Bone marrow (tissue), 2 donors: ENCODE measurements at places on chromosomes 11 and 22.
A peak's percentile ranks its signal among the peaks of the same experiment; 100 is the strongest.

- no peak for DNase-seq
Measured at GRCh38 chr22:28981818-28982499, 79.7 kb downstream of the C22orf31 start.

DNA sequence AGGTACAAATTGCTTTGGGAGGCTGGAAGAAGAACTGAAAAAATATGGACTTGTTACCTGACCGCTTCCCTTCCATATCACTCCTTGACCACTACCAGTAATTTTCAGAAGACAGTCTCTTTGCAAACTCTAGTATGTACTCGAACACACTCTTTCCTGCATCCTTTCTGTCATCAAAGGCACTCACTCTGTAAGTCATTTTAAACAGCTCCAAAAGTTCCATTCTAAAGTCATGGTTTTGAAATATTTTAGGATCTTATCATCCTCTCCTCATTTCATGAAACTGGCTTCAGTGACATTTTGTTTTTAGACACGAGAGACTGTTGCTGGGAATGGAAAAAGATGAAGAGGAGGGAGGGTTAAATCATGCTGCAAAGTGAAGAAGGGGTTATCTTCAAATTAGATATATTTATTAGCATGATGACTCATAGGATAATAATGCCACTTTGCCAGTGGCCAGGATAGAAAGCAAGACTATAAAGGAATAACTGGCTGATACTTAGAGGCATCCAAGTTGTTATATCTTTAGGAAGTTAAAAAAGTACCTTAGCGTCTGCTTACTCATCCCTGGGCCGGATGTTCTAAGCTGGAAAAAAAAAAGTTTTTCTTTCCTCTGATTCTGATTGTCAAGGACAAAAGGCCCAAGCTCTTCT, 549.3 kb downstream of the METTL15 start:
- no peak for DNase-seq

GRCh38 chr11:47332791-47333525, 19.5 kb downstream of the MYBPC3 start:
- DNase-seq, result no peak

- DNase-seq, result peak; percentile 23
Measured at GRCh38 chr22:37431801-37432707, 4.8 kb upstream of the ELFN2 start.

DNA sequence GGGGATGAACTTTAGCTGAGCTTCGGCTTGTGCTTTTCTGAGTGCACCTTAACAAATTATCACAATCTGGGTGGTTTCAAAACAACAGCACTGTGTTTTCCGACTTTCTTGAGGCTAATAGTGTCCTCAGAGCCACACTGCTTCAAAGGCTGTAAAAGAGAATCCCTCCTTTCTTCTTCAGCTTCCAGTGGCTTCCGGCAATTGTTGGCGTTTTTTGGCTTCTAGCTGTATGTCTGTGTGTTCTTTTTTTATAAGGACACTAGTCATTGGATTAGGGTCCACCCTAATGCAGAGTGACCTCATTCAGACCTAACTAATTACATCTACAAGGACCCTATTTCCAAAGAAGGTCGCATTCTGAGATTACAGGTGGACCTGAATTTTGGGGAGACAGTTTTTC, 30.6 kb downstream of the KIAA1671 start:
- no peak for DNase-seq

DNA sequence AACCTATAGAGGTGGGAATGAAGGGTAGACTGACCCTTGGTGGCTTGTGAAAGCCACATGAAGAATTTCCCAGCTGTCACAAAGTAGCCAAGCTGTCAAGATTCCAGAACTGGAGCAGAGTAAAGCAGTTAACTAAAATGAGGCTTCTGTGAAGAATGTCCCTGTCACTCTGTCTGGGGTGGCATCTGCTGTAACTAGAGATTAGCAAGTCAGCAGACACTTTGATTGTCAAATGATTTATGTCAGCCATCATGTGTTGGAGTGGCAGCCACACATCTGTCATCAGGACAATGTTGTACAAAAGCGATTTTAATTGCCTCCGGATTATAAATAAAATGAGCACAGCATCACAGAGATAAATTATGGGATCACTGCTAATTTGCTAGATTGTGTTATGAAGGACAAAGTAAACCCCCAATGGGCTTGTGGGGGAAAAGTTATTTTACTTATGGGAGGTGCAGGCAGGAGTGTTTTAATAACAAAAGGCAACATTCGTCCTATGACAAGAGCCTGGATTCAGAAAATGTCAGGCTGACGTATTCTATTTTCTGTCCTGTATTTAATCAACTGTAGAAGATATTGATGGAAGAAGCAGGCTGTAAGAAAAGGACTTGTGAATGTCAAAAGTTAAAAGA, 270.9 kb downstream of the FAM181B start:
- DNase-seq, result no peak

- DNase-seq, result no peak
Measured at GRCh38 chr22:22884888-22885840, 2.5 kb upstream of the IGLL5 start.

- DNase-seq, result no peak
Measured at GRCh38 chr22:19114984-19115552, 7.1 kb downstream of the DGCR2 start.

DNA sequence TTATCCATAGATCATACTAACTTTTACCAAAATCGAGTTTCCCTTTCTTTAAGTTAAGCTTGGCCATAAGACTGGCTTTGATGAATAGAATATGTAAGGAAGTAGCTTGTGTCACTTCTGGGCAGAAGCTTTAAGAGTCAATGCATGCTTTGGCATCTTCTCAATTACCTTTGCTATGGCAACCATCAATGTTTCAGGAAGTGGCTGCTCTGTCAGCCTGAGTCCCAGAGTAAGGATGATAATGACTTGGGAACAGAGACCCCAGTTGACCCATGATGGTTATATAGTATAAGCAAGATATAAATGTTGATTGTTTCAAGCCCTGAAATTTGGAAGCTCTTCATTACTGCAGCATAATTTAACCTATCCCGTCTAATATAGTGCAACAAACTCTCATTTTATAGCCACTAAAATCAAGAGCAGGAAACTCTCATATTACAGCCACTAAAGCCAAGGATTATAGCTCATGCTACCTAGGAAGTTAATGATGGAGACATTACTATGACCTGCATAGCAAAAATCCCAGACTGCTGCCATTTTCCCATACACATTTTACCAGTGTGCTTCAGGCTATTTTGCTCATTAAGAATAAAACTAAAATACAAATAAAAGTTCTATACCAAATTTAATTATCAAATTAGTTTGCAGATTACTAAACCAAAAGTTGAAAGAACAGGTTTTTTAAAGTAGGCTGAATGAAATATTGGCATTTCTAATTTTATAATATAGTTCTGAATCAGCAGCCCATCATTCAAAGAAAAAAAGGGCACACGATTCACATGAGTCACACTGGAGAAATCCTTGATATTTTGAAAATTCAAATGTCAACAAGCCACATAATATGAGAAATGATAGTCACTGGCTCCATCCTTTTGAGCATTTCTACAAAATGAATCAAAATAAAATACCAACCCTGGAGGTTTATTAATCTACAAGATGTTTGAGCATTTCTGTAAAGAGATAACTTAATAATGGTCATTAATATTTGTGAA, 23.8 kb downstream of the FSHB start:
- no peak for DNase-seq

DNA sequence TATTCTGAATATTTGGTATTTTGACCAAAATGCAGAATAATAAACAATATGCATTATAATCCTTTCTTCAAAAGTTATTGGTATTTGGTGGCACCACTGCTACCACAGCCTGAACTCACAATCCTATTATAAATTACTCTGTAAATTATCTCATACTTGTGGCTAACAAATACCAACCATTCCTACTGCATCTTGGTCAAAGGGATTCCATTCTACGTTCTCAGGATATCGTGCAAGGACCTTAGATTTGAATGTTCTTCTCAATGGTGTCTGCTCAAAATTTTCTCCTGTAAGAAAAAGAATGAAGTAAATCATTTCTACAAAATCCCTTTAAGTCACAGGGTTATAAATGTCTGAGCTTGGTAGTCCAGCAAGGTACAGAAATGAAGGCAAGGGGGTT, 58.7 kb downstream of the DENND5A start:
- no peak for DNase-seq

DNA sequence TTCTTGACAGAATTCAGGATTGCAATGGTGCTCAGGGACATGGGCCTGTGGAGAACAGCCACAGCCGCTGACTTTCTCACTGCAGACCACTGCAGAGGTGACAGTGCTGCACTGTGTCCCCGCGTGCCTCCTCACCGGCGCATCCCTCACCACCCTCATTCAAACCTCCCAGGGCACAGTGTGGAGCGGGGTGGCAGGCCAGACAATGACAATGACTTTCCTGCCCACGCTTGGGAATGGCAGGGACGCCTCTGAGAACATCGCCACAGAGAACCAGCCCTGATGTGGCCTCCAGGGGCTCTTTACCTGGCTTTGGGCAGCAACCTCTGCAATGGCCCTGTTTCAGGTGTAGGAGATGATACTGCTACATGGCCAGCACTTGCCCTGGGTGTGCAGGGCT, 65.7 kb downstream of the NCAPD3 start:
- no peak for DNase-seq

- DNase-seq, result no peak
Measured at GRCh38 chr11:120378474-120378873, 42.3 kb downstream of the ARHGEF12 start.

DNA sequence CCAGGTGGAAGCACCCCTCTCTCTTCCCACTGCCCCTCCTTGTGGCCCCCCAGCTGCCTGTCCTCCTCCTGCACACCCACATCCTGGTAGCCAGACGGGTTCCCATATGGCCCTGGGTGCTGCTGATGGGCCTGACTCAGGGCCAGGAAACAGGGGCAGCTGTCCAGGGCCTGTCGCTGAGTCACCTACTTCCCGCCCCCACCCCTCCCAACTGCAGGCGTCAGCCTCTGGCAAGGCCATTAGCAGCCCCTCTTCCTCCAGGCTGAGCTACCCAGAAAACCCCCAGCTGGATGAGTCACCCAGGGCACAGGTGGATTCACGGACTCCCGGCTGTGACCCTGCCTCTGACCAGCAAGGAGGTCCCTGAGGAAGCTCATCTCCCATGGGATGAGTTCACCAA, 6.9 kb upstream of the GAL start:
- no peak for DNase-seq

- no peak for DNase-seq
Measured at GRCh38 chr11:4022669-4023068, 71.9 kb upstream of the RRM1 start.

DNA sequence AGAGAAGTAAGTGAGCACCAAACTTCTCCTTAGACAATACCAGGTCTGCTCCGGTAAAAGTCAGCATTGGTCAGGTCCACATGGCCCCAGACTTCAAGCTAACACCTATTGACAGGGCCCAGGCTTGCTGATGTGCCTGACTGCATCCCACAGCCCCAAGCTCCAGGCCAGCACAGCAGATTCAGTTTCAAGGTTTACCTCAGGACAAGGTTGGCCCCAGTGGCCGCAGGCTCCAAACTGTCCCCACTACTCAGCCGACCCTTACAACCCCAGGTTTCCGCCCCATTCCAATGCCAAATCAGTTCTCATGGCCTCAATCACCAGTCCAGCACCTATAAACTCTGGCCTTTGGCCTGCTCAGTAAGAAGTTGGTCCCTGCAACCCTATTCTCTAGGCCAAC, 39.4 kb downstream of the OR4C6 start:
- DNase-seq, result no peak

GRCh38 chr22:38987171-38987895, 5.2 kb downstream of the APOBEC3B start:
- no peak for DNase-seq

DNA sequence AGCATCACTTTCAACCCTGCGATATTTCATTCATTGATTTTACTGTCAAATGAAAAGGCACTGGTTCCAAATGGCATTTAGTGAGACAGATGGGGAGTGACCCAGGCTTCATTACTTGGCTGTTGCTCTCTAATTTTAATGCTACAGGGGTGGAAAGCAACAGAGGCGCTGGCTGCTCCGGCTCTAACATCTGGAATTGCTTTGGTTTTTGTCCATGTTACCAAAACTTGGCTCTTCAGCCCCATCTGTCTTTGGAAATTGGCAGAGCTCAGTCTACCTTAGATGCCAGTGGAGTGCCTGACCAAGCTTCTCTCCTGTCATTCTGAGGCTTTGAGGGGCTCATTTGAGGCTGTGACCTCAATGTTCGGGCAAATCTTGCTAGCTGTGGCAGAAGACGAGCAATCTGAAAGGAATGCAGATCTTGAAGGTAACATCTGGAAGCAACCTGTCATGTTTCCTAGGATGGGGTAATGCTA, 409.5 kb upstream of the SYN3 start:
- no peak for DNase-seq

GRCh38 chr11:113048820-113049768, 87.9 kb downstream of the NCAM1 start:
- no peak for DNase-seq

- DNase-seq, result no peak
Measured at GRCh38 chr11:73398132-73398526, 21.9 kb downstream of the RELT start.

- DNase-seq, result no peak
Measured at GRCh38 chr11:105000797-105001196, 22.2 kb downstream of the CASP5 start.

- no peak for DNase-seq
Measured at GRCh38 chr22:49905465-49905864, 12.8 kb downstream of the ALG12 start.

DNA sequence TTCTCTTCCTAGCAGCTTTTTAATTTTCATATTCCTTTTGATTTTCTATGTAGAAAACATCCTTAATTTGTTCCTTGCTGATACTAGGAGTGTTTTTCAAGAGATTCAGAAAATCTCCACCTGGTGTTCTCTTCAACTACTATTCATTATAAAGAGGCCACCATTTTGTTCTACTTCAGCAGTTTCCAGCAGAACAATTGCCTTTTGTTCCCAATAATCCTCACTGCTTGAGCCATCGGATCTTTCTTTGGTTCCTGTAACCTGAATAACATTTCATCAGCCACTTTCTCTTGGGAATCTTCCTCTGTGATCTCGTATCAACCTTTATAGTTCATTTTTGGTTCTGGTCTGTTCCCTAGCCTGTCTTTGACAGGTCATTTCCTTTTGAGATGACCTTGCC, 1.8 kb upstream of the OR10A5 start:
- DNase-seq, result no peak

DNA sequence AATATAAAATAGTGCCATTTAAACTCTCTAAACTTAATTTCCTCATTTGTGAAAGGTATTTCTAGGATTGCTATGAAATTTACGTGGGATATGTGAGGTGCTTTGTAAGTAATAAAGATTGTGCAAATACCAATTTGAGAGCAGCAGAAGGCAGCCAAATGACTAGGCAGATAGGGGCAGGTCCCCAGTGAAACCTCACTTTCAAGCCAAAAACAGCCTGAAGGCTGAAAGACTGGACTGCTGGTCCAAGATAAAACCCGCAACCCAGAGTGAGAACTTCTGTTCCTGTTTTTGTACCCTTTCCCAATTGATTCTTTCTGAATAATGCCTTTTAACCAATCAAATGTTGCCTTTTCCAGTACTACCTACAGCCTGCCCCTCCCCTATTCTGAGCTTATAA, 7.2 kb downstream of the DTX4 start:
- DNase-seq, result no peak
